ENCODE measurements at places on chromosomes 2 and 18. TPM values are rescaled to one million over a fixed set of nuclear protein-coding genes. Genes with fewer than 3 reads are reported as not detected.

Gene CYP26B1
- total RNA-seq, result not detected

GRCh38 chr2:45743531-45744396 lies 92.3 kb downstream of the PRKCE start:
- H3K4me3 ChIP-seq, result no peak overlapping the region
- H3K36me3 ChIP-seq, result peaks cover 2% of the 10 kb centered on the region
- H3K27me3 ChIP-seq, result peaks cover 2% of the 10 kb centered on the region

Gene GKN2
- total RNA-seq, result not detected

- H3K4me1 ChIP-seq, result peaks cover 5% of the 10 kb centered on the region
- no peaks in the 10 kb centered on the region for H3K36me3 ChIP-seq
- peaks cover 3% of the 10 kb centered on the region for H3K27me3 ChIP-seq
- DNase-seq, result no peak
- no peak overlapping the region for H3K4me3 ChIP-seq
These were observed 20.4 kb upstream of the PTMA start for GRCh38 chr2:231687961-231688360.

DNA sequence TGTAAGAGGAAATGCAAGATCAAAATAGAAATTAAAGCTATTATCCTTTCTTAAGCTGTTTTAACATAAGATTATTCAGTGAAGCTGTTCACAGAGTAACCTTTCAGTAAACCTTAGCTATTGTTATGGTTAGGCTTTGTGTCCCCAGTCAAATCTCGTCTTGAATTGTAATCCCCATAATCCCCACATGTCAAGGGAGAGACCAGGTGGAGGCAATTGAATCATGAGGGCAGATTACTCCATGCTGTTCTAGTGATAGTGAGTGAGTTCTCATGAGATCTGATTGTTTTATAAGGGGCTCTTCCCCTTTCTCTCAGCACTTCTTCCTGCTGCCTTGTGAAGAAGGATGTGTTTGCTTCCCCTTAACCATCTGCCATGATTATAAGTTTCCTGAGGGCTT lies 424.4 kb downstream of the DSEL start:
- H3K4me3 ChIP-seq, result no peak overlapping the region
- no peaks in the 10 kb centered on the region for H3K36me3 ChIP-seq
